GM04503 (cell line): ENCODE measurements at places on chromosomes 2 and 18.

DNA sequence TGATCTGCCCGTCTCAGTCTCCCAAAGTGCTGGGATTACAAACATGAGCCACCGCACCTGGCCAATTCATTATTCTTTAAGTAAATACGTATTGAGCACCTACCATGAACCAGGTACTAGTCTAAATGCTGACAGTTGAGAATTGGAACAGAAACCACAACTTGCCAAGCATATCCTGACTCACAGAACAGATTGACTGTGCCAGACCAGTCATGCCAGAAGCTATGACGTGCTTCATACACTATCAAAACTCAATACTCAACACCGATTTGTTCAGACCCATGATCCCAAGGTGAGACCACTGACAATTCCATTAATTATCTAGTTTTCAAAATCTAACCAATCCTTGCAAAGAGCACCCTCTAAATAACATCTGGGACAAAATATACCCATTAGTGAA lies 148.6 kb downstream of the B3GNT2 start:
- DNase-seq = no peak

DNA sequence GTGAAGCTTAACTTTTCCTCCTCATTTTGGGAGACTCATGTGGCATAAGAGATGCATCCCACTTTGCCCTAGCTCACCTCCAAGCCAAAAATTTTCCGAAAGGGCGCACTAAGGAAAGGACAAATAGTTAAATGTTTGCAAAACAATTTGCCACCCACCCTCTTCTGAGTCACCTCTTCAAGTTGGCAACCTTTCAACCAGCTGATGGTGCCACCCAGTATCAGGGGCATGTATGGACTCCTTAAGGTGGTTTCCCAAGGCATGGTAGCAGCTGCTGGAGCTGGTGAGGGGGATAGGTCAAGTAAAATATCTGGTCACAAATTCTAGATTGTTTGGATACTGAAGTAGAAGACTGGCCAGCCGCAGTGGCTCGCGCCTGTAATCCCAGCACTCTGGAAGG lies 17.2 kb upstream of the ITGAV start:
- DNase-seq = no peak

DNA sequence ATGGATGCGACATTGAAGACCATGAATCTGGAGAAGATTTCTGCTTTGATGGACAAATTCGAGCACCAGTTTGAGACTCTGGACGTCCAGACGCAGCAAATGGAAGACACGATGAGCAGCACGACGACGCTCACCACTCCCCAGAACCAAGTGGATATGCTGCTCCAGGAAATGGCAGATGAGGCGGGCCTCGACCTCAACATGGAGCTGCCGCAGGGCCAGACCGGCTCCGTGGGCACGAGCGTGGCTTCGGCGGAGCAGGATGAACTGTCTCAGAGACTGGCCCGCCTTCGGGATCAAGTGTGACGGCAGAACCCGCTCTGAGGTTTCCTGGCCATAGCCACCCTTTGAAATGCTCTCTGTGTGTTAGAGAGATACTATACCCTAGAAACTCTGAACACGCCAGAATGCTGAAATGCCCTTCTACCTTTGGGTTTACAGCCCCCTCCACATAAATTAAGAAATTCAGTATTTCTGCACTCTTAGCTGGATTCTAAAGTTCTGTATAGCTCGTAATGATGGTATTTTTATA lies 659 bp downstream of the CHMP1B start:
- DNase-seq = no peak

DNA sequence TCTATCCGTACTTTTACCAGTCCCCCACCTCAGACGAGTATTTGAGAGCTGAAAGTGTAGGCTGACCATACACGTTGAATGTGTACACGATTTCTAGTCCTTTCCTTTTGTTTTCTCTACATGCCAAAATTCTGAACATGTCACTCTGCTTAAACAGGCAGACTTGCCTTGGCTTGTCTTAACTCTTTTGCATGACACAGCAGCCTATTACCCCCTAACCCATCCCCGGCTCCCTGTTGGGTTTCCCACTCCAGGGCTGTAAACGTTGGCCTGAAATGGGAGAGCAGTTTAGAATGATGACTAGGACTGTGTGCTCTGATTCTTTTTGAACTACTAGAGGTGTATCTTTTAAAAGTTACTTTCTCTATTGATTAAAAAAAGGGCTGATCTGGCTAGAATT lies 19.1 kb downstream of the MTCL1 start:
- DNase-seq = no peak

GRCh38 chr2:174223388-174223787 lies 24.9 kb downstream of the OLA1 start:
- DNase-seq = no peak

DNA sequence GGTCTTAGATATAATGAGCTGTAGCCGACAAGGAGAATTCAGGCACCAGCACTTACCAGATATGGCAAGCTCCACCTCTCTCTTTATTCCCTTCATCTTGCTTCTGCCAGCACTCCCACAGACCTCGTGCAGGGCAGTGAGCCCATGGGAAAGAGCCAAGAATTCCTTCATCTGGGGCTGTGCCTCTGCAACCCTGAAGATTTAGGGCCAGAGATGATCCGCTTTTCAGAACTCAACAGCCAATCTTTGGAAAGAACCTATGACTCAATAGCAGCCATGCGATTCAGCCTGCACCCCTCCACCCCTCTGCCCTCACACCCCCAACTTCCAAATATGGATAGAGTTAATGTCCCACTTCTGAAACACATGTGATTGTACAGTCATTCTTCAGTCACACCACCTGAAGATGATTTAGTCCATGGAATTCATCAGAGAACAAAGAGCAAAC lies 533.7 kb upstream of the TNP1 start:
- peak; percentile 89 for DNase-seq

- no peak for DNase-seq
These were observed 15.0 kb downstream of the INPP4A start for GRCh38 chr2:98459496-98460175.

GRCh38 chr2:232486558-232487384 lies 863 bp downstream of the ECEL1 start:
- DNase-seq = no peak

DNA sequence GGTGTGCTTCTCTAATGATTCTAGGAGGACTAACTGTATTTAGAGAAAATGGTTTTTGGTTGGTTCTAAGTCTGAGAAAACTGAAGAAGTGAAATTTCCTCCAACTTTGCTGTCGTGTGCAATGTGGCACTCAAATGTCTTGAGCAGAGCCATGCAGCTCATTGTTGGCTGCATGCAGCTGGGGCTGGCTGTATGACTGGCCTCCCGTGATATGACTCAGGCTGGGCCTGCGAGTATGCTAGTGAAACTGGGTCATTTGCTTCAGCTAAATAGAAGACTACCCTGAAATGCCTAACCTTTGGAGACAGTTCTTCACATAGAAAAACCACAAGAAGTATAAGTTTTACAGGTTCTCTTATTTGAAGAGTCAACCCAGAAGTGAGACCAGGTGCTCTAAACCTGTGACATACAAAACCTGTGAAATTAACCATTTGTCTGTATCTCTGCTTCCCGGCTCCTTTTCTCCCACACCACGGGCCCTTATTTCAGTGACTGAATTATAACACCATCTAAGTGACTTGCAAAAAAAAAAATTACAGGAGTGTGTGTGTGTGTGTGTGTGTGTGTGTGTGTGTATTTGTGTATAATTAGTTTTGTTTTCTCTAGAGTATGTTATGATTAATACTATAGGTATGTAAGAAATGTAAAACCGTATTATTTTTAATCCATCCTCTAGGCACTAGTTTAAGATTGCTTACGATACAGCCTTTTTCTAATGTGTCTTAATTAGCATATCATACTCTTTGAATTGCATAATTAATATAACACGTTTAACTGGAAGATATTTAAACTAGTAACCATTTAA lies 15.9 kb downstream of the POLI start:
- DNase-seq = peak; percentile 37

DNA sequence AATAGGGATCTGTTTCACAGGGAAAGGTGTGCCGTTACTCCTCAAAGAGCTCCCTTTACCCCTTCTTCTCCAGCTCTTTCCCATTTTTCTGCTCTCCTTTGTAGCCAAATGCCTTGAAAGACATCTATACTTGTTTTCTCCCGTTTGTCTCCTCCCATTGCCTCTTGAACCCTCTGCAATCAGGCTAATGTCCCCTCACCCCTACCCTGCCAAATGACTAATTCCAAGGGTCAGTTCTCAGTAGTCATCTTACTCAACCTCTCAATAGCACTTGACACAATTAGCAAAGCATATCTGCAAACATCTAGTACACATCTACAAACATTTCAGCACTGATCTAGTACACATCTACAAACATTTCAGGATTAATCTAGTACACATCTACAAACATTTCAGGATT lies 12.6 kb downstream of the MRO start:
- DNase-seq = no peak

DNA sequence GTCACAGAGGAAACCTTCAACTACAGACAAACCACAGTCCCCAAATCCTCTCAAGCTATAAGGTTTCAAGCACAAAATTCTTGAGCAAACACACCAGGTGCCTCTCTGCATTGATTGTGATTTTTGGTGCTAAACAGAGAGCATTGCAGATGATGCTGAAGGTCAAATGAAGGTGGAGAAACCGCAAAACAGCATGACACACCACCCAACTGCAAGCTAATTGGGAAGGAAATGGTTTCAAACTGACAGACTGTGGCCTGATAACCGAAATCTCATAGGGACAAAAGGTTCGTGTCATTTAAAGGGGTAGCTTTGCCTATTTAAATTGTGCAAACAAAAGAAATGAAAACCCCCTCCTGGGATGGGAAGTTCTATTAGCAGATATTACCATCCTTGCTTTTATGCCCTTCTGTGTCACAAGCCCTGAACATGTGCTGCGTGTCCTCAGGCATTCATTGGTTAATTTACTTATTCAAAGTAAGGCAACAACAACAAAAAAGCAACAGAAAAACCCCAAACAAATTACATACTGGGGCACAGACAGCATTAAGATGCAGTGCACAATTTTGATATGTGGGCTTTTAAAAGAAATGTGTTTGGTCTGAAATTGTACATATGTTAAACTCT lies 154.9 kb downstream of the AQP4 start:
- DNase-seq = no peak

DNA sequence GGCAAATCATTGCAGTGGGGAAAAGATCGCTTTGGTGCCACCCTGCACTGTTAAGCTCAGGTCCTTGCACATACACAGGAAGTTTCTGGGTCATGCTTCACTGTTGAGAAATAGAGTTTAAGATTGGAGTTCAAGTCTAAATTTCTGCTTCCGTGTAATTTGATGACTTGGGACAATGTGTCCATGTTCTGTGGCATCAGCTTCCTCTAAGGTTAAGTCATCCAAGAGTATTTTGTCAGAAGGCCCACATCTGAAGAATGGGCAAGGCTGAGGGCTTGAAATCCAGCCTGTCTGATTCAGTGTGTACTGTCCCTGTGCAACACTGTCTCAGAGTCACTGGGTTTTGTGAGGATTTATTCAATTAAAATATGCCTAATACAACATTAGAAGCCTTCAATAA lies 880.7 kb downstream of the SUCLG1 start:
- no peak for DNase-seq

DNA sequence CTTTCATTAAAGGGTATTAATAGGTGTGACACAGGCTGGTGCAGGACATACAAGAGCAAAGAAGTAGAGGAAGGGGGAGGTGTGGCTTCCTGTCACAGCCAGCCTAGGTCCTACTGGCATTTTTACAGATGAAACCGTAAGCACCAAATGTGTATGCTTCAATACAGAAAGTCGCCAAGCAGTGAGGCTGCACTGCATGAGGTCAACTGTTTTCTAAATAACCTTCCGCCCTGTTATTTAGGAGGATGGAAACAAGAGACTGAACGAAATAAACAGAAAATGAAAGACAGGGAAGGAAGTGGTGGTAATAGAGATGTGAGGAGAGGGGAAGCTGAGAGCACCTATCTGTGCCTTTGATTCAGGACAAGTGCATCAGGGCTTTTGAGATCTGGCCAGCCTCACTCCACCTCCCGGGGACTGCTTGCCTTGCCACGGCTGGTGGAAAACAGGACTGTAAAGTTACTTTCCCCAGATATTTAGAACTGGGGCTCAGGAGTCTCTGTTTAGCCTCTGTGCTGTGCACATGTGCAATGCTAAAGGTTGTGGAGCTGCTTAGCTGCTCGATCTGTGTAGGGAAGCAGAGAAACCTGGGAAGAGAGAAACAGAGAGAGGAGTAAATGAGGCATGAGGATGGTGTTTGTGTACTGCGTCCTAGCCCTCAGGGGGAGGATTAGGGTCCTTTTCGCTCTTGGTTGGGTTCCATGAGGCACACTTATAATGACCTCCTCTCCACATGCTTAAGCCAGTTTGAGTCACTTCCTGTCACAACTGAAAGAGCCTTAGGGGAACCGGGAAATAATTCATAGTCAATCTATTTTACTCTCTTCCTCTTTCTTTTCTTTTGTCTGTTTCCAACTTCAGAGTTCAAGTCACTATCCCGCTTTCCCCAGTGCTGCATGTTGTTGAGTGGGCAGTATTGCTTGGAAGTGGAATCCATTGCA lies 62.3 kb upstream of the BOD1L2 start:
- DNase-seq = no peak

DNA sequence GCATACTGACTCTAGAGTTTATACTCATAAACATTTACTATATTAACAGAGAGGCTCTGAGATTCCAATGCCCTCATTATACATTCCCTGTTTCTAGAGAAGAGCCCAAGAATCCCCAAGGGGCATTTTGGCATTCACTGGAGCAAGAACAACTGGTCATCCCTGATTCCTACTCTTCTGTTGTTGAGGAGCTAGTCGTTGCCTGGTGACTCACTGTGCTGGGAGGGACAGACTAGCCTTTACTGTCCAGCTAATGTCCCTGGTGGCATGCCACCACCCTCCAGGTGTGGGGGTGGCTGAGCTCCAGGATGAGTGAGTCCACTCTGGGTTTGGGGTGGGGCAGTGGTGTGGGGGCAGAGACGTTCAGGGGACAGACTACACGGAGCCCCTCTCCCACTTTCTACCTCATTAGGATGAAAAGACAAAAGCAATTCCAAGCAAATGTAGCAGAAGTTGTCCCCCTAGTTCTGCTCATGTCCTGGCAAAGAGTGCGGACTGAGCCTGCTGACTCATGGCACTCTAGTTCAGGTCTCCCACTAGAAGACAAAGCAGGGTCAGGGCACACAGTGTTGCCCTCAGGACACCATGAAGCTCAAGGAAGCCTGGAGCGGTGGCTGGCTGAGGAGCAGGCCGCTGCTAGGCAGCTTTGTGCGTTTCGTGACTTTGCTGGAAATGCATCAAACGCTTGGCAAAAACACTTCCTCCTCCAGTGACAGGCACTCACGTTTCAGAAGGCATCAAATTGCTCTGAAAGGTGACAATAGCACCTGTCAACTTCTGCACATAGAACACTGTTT lies 49.4 kb downstream of the RHOB start:
- DNase-seq = peak; percentile 76
